ENCODE measurements at places on chromosomes 3 and 15. TPM values are rescaled to one million over a fixed set of nuclear protein-coding genes. Genes with fewer than 3 reads are reported as not detected.

DNA sequence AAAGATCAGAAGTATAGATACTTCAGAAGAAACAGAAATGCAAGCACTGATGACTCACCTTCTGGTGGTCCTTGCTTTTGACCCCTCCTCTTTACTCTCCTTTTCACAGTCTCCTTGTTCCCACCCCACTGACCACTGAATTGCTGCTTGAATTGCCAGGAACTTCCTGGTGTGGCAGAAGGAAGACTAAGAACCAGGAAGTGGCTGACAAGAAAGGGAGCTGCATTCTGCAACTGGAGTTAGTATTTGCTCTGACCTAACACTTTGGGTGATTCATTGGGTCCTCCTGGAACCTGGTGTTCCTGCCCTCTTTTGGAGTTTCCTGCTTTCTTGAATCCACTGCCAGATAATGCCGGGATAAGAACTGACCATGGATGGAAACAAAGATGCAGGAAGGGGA is 23.0 kb downstream of the KY start:
- DNase-seq, result peak; percentile 33

The GOLGA8K gene
- not detected for total RNA-seq

The PTPRG gene
- 27.6 TPM for total RNA-seq

The LAMB2 gene
- 202 TPM for total RNA-seq

The CERS3 gene
- total RNA-seq, result not detected

DNA sequence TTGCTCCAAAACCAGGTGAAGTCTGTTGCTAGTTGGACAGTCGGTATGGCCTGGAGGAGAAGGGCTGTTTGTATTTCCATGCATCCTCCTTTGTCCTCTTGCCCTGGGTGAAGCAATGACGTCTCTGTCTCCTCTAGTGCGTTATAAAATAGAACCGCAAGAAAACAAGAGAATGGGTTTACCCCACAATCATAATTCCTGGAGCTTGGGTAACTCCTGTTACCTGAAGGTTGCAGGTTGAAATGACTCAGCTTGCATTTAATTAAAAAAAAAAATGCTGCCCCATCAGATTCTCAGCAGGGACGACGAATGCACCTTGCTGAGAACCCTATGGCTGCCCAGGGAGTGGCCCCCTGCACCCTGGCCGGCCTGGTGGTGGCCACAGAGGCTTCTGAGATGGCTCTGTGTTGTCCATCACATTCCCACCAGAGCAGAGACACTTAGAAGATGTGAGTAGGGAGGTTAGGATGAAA is 228.2 kb upstream of the BHLHE40 start:
- no peak for DNase-seq

The SLC22A14 gene
- total RNA-seq, result not detected

All from fibroblast of the aortic adventitia (primary cell).